ENCODE measurements at places on chromosomes 11 and 22.

DNA sequence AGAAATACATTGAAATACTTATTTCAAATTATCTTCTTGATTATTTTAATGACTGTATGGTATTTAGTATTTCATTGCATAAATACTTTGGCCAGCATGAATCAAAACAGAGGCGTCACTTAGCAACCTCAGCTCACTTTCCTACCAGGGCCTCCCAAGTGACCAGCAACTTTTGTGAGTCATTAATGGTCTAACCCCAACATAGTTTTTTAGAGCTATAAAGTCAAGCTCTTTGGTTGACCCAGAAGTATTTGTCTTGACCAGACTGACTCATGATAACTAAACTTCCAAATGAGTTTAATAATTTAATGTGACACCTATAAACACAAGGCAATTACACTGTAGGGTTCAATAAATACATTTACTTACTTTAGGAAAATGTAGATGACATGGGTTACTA lies 27.9 kb upstream of the RBMXL2 start:
- H3K4me1 ChIP-seq, result no peaks in the 10 kb centered on the region
- no peaks in the 10 kb centered on the region for H3K27me3 ChIP-seq
- H3K36me3 ChIP-seq, result no peaks in the 10 kb centered on the region
- no peak for ATAC-seq
- H3K4me3 ChIP-seq, result no peak overlapping the region
- H3K27ac ChIP-seq, result no peak overlapping the region

DNA sequence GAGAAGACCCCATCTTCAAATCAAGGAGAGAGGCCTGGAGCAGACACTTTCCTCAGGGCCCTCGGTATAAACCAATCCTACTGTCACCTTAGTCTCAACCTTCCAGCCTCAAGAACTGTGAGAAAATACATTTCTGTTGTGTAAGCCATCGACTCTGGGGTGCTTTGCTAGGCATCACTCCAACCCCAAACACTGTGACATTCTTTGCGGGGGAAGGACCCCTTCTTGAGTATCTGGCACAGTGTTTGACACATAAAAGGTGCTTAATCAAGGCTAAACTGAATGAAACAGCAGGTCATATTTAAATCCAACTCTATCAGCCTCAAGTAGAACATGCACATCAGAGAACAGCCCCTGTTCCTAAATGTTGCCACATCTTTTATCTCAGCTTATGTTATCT lies 558.1 kb downstream of the INSC start:
- H3K27ac ChIP-seq, result no peak overlapping the region
- peaks cover 20% of the 10 kb centered on the region for H3K27me3 ChIP-seq
- H3K4me3 ChIP-seq, result no peak overlapping the region

DNA sequence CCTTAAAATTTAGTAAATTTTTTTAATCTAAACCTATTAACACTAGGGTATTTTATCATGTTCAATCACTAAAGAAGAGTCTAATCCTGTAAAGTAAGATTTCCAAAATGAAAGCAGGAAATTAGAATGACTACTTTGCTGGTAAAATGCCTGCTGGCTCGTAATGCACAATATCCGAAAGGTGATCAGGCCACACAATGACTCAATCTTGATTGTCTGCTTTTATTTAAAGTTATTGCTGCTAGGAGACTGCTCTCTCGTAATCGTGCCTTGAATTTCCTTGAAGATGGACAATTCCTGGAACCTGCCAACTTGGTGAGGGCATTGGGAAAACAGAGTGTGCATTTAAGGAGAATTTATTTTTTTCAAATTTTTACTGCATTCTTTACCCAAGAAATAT lies 1786.5 kb upstream of the RAG2 start:
- no peak overlapping the region for H3K4me3 ChIP-seq
- no peaks in the 10 kb centered on the region for H3K36me3 ChIP-seq
- H3K27me3 ChIP-seq, result no peaks in the 10 kb centered on the region
- no peaks in the 10 kb centered on the region for H3K4me1 ChIP-seq
- no peak for ATAC-seq
- no peak overlapping the region for H3K27ac ChIP-seq

DNA sequence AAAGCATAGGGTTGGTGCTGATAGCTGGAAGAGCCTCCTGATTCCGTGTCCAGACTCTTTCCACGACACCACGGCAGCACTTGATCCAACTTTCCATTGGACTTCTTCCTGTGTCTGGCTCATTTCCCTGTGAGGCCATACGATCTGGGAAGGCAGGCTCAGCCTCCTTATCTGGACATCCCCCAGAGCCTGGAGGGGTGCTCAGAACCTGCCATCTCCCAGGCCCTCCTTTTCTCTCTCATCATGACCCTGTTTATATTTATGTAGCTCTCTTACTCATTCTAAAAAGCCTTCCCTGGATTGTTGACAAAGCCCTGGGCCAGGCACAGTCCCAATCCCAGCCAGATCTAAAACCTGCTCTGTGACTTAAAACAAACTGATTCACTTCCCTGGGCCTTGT lies 7.8 kb upstream of the BCL9L start:
- H3K27ac ChIP-seq, result no peak overlapping the region
- no peaks in the 10 kb centered on the region for H3K27me3 ChIP-seq
- ATAC-seq, result no peak
- no peak overlapping the region for H3K4me3 ChIP-seq
- H3K4me1 ChIP-seq, result peaks cover 37% of the 10 kb centered on the region

DNA sequence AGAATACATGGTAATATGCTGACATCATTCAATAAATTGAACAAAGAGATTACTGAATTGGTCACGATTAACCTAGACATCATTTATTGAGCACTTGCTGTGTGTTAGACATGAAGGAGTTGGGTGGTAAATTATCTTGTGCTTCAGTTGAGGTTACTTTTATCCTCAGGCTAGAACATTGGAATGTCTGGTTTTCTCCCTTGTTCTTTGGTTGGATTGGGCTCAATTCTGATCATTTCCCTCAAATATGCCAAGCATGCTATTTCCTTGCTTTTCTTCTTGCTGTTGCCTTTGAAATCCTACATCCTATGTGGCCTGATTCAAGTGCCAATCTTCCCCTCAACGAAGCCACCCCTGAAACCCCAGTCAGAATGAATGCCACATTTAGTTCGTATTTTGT lies 65.8 kb downstream of the DEUP1 start:
- no peaks in the 10 kb centered on the region for H3K4me1 ChIP-seq
- H3K27ac ChIP-seq, result no peak overlapping the region
- no peaks in the 10 kb centered on the region for H3K27me3 ChIP-seq
- H3K36me3 ChIP-seq, result no peaks in the 10 kb centered on the region
- ATAC-seq, result no peak
- H3K4me3 ChIP-seq, result no peak overlapping the region

- peaks cover 18% of the 10 kb centered on the region for H3K4me1 ChIP-seq
- no peak overlapping the region for H3K4me3 ChIP-seq
These were observed 9.0 kb downstream of the SYN3 start for GRCh38 chr22:33049119-33049729.

DNA sequence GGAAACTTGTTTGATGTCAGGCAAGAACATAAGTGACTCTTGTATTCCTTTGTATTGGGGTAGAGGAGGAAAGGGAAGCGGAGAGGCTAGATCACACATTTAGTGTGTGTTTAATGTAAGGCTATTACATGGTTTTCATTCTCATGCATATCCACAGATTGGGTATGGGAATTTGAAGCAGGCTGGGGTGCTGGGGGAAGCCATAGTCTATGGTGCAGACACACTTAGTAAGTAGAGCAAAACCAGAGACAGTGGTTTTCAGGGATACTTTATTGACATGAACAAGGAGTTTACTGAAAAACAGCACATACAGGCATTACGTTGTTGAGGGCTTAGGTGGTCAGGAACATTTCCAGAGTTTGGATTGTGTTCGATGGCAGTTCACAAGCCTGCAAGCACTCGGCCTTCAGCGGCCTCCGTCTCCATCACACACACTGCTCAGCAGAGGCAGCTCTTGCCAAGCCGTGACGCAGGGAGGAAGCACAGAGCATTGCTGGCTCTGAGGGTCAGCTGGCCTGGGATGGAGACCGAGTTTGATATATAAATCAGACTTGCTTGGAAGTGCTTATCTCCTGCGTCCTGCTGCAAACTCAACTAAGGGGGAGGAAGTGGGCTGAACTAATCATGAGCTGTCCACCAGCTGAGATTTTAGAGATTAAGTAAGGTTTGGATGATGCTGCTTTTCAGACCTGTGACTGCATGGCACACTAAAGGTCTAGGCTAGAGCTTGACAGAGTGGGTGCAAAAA lies 25.3 kb downstream of the SCN3B start:
- peaks cover 17% of the 10 kb centered on the region for H3K27me3 ChIP-seq
- H3K27ac ChIP-seq, result no peak overlapping the region
- H3K4me1 ChIP-seq, result no peaks in the 10 kb centered on the region
- ATAC-seq, result no peak
- H3K4me3 ChIP-seq, result no peak overlapping the region

Data from stimulated activated memory B cell treated with anti-CD40 and anti-IgM and Interleukin-4, amounts not matched to agents 10 μg/mL and 1 μg/mL and 100 μg/mL, for 72 hours (primary cell).